ENCODE measurements at places on chromosomes 1 and 21.

DNA sequence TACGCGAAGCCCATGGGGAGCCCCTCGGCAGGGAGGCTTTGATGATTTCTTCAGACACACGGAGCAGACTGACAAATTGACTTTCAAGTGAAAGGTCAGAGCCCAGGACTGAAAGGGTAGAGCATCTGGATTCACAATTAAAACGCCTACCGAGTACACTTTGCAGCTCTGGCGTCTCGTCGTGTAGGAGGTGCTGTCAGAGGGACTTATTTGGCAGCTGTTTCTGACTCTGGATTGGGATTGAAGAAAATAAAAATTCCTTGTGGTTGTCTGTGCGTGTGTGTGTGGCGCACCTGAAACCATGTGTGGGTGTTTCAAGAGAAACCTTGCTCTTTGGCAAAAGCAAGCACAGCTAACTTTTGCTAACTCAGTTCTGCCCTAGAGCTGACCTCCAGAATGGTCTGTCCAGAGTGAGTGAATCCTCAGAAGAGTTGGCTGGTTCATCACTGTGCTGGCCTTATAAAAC, 348.7 kb downstream of the HLX start:
- DNase-seq = no peak

DNA sequence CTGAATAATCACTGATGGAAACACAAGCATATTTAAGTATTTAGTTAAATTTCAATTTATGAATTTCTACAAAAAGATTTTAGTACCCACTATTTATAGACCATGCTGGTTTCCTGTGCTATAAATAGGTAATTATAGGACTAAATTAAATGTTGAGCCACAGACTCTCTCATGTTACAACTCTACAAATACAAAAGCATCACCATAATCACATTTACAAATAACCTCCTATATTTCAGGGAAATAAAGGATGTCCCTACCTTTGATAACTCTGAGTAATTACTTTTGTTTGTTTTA, 32.6 kb upstream of the CCDC190 start:
- DNase-seq = no peak

DNA sequence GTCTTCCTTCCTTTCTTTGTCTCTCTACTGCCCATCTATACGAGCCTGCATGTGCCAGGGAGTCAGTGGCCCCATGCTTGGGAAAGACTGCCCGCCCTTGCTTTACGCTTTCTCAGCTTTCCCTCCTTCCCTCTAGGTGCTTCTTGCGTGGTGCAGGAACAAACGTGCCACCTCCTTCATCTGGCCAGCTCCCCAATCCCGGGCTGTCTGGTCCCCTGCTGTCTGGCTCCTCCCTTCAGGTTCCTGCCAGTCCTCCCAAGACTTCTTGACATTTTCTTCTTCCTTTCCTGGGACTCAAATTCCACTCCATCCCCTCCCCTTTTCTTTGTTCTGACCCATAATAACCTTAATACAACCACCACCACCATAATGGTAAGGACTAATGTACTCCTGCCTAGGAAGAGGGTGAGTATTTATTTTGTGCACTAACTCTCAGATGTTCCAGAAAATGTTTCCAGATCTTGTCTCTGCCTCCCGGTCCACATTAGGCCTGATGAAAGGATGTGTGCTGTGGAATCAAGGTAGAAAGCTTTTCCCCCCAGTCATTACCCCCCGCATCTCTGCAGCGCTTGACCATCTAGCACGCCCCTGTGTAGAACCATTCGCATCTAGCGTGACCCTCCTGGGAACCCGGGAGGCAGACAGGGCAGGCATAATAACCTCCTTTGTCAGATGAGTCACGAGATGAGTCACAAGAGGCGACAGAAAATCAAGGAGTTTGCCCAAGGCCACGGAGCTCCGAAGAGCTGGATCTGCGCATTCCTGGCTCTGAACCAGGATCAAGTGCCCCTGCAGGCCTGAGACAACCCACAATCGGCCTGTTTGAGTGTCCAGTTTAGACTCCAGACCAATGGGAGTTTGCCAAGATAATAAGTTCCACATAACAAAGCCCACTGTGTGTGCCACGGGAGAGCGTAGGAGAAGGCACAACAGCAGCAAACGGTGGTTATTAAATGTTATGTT, 60.1 kb upstream of the NEK2 start:
- peak; percentile 74 for DNase-seq

DNA sequence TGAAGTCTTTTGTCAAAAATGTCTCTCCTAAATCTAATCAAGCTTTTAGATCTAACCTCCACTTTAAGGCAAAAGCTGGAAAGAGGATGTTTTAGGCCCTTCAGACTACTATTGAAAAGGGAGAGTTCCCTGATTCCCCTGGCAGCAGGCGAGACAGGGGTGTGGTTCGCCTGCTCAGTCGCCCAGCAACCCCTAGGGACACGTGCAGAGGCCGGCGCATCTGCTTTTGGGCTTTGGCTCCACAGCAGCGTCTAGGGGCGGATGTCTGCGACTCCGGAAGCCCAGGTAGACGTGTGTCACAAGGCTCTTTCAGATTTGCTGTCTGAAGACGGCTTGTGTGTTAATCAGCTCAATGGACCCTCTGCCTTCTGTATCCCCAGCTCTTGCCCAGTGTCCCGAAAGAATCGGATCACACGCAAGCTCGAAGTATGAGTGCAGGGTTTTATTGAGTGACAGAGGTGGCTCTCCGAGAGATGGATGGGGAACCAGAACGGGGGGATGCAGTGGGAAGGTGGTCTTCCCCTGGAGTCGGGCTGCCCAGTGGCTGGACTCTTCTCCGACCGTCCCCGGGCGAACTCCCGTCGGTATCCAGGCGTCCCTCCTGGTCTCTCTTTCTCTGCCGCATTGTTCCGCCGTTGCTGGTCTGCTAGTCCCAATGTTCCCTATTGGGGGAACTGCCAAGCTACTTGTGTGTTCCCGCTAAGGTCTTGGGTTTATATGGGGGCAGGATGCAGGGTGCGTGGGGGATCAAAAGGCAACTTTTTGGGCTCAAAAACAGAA, 45.5 kb downstream of the OLFML2B start:
- DNase-seq = no peak

- DNase-seq = no peak
Observed at GRCh38 chr1:209529233-209529632, 54.3 kb upstream of the CAMK1G start.

DNA sequence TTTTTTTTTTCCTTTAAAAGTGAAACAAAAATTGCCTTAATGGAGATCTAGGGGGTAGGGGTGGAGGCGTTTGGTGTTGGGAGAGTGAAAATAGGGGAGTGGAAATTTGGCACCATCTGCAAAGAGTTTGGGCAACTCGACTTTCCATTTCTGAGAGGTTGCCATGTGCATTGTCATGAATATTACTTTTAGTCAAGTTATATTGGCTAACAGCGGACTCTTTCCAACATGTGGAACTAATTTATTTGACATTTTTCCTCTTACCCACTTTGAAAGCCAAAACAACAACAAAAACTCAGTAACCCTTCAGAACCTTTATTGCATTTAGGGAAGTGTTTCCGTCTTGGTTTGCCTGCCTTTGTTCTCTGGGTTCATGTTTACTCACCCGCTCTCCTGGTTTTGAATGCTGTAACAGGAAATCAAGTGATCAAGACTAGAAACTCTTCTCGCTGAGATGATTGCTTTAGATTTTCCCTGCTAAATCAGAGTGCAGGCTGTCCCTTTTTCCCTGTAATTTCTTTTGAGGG, 70.4 kb downstream of the CACHD1 start:
- peak; percentile 40 for DNase-seq

DNA sequence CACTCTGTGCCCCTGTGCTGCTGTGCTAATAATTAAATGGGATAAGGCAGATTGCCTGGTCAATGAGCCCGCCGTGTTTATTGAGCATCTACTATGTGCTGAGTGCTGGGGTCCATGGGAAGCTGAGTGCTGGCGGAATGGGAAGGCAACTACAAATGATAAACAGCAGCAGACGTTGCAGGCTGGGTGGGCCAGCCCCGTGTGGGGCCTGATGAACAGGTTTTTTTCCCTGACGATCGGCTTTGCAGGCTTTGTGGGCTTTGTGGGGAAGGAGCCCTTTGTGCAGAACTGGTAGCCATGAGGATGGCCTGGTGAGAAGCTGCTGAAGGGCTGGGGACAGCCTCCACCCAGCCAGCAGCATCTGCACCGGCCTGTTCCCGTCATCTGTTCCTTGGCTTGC, 3.5 kb downstream of the PDE9A start:
- DNase-seq = no peak

DNA sequence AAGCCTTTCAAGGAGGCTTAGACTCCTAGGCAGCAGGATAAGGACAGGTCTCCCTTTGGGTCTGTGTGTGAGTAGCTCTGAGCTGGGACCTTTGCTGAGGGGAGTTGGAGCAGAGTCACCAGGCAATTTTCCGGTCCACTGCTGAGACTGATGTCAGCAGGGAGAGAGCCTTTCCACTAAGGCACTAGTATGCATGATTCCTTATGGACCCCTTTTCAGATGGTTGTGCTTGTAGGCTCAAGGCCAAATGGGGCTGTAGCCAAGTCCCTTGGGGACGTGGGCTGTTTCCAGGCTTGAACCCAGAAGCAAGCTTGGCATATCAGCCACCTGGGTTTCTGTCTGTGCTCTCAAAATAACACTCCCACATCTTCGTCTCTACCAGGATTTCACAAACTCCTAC, 73.0 kb downstream of the CCDC18 start:
- no peak for DNase-seq

DNA sequence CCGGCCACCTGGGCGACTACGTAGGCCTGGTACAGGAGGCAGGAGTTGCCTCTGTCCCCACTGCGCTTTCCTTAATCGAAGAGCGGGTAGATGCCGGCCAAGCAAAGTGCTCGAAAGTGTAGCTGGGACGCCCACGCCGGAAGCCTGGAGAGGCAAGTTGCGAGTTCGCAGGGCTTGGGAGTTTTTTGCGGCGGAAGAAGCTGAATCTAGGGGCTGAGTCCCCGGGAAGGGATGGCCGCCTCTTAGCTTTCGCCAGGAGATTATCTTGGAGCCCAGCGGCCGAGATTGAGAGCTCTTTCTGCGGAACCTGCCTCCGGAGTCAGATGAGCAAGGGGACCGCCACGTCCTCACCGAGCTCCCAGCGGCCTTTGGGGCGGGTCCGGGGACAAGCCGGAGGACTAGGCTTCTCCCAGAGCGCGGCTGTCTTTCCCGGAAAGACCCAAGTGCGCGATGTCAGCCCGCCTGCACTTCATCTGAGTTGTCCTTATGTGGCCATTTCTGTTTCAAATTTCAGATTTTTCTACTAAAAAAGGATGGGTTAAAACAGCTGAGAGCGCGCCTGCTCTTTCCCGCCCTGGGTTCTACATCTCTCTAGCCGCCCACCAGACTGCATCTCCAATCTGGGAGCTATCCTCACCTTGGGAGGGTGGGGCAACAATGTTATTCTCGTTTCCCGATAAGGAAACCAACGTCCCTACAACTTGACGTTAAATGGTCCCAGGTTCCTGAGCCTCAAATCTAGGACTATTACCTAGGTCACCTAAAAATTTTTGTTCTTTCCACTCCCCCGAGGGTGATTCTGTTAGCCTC, 12.4 kb upstream of the TBX15 start:
- no peak for DNase-seq

DNA sequence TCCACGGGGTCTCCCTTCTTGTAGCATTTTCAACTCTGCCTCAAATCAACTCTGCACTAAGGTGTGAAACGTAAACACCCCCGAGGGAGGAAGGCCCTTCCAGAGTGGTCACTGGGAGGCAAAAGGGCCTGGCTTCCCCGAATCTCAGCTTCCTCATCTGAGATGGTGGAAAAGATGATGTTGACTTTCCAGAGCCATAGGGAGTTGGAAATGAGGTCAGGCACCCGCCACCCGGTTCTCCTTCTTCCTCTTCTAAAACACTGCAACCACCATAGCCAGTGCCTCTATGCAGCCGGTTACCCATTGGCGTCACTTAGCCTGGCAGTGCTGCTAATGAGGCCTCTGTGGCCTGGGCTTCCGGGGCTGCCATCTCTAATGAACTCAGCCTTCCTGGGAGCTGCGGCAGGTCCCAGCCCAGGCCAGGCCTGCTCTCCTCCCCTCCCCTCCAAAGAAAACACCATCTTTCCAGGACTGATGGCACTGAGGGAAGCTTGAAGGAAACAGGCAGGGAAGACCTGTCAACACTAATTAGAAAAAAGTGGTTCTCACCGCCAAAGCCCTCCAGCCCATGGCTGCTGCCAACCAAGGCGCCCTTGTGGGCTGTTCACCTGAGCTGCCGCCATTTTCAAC, 175.0 kb downstream of the KAZN start:
- no peak for DNase-seq

GRCh38 chr1:195754874-195755273, 853.4 kb downstream of the KCNT2 start:
- no peak for DNase-seq

GRCh38 chr1:159248311-159248710, 43.6 kb downstream of the ACKR1 start:
- no peak for DNase-seq

DNA sequence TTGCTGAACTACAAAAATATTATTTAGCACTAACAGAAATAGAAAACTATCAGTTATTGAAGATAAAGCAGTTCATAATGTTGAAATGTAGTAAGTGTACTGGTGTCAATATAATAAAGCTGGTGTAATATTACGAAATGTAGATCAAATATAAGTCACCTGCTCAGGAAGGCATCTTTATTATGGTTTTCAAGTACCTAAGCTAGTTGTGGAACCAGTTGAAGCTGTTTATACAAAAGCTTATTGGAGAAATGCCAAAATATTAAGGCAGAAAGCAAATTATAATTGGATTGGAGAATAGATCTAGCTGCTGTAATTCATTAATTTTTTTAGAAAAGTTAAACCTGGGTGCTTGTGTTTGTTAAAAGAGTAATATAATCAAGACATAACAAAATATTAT, 6.2 kb upstream of the MARK1 start:
- no peak for DNase-seq

DNA sequence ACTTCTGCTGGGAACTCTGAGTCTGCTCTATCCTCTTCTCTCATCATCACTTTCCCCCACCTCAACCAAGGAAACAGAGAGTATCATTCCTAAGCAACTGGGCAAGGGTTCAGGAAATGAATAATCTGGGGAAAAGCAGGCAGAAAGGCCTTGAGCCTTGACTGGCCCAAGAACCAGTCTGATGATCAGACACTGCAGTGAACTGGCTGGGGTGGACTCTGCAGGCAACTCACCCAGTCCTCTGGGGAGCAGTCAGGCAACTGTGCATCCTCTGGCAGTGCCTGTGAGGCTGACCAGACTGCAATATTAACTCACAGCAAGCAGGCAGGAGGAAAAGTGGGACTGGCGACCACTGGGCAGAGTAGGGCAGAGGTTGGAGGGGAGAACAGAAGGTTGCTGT, 991 bp downstream of the ANKRD35 start:
- no peak for DNase-seq

DNA sequence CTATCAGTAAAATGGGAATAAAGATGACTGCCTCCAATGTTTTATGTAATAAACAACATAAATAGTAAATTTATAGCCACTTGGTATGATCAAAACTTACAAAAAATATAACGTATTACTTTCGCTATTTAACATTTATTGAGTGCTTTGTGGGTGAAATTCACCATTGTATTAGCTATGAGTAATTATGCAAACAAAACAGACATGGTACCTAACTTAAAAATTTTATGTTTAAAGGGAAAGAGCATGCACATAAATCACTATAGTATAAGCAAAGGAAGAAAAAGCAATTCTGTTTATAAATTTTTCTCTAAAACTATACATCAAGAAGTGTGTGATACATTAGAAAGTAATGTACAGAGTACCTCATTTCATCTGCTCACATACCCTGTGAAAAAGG, 1046.2 kb downstream of the NCAM2 start:
- no peak for DNase-seq

Measured in GM04504 (cell line).